ENCODE measurements at places on chromosomes 5 and 9.

- H3K4me1 ChIP-seq: no peaks in the 10 kb centered on the region
- no peaks in the 10 kb centered on the region for H3K36me3 ChIP-seq
- DNase-seq: no peak
- H3K4me3 ChIP-seq: no peak overlapping the region
- H3K27me3 ChIP-seq: no peaks in the 10 kb centered on the region
- H3K27ac ChIP-seq: no peak overlapping the region
Observed at GRCh38 chr9:91577633-91578061, 154.0 kb upstream of the NFIL3 start.

GRCh38 chr5:95773335-95774059, 42.4 kb downstream of the RHOBTB3 start:
- no peaks in the 10 kb centered on the region for H3K27me3 ChIP-seq
- H3K27ac ChIP-seq: no peak overlapping the region
- no peak overlapping the region for H3K4me3 ChIP-seq
- no peak for DNase-seq
- peaks cover 5% of the 10 kb centered on the region for H3K36me3 ChIP-seq
- H3K4me1 ChIP-seq: no peaks in the 10 kb centered on the region

DNA sequence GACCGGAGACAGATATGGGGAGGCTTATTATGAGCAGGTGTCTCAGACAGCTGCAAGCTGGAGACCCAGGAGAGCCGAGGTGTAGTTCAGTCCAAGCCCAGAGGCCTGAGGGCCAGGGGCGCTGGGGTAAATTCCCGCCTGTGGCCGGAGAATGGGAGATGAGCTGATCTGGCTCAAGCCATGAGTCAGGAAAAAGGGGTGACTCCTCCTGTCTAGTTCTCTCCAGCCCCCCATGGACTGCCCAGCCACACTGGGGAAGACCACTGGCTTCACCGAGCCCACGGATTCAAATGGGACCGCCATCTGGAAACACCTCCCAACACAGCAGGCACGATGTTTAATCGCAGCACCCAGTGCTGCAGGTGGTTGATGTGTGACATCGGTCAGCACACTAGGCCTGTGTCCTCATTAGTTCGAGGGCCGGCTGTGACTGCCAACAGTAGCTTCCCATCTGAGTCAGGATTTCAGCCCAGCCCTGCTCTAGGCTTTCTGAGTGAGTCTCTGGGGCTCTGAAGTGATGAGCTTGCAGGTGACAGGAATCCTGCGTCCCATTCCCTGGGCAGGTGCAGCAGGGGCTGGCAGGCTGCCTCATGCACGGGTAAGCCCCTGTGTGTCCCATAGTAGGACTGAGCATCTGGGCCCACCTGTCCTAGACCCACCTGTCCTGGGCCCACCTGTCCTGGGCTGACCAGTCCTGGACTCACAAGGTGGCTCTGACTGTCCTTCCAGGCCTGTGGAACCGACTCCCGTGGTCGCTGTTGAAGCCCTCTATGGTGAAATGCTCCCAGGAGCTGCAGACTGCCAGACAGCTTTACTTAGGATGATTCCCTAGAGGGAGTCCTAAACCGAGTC, 49.7 kb downstream of the AHRR start:
- H3K27me3 ChIP-seq: no peaks in the 10 kb centered on the region
- H3K4me3 ChIP-seq: no peak overlapping the region
- H3K4me1 ChIP-seq: peaks cover 43% of the 10 kb centered on the region

DNA sequence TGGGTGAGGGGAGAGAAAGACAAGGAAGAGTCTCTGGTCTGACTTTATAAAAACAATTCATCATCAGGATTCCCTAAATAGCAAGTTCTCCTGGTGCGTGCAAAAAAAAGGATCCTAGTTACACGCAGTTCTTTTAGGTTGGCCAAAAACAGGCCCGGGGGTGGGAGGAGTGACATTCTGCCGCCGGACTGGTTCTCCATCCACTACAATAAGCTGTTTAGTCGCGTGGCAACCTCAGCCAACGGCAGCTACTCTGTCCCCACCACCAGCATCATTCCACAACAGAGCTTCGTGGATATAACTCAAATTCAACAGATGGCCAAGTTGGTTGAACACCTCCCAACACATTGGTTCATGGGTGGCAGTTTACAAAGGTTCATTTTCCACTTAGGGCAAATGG, 2.9 kb upstream of the FAM163B start:
- H3K4me1 ChIP-seq: no peaks in the 10 kb centered on the region
- no peak overlapping the region for H3K4me3 ChIP-seq
- no peak for DNase-seq

DNA sequence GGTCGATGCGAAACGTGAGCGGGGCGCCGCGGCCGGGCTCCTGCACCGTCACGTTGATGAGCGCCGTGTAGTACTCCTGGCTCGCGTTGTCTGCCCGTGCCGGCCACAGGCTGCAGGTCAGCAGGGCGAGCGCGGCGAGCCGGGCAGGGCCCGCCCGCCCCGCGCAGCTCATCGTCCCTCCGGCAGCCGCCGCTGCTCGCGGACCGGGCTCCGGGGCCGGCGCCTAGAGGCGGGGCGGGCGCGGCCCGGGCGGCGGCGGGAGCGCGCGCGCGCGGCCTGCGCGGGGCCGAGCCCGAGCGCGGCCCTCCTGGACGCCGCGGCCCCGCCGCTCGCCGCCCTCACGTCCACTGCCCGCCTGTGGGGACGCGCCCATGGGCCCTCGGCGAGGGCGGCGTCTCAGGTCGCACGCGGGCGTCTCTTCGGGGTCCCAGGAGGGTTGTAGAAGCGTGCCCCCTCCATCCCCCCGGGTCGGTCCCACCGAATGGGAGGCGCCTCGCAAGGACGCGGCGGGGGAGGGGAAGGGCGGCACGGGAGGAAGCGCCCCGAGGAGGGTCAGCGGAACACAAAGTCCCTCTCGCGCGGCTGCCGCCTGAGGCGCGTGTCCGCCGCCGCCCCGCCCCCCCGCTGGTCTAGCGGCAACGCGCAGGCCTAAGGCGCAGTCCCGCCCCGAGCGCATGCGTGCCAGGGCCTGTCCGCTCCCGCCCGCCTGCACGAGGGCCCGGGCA, at the start of gene RNF130:
Gene RNF130 (minus strand): TSS at position 229 of the 725 bp plus-strand sequence. CDS start 57 bp downstream, at position 172.
- no peaks in the 10 kb centered on the region for H3K36me3 ChIP-seq
- H3K27ac ChIP-seq: peak within 1 kb of the TSS; percentile 93
- H3K27me3 ChIP-seq: no peaks in the 10 kb centered on the region
- H3K4me1 ChIP-seq: peaks cover 14% of the 10 kb centered on the region
- DNase-seq: peak; percentile 97

GRCh38 chr9:18496256-18497000, 22.5 kb downstream of the ADAMTSL1 start:
- H3K4me1 ChIP-seq: no peaks in the 10 kb centered on the region
- no peak overlapping the region for H3K4me3 ChIP-seq
- H3K36me3 ChIP-seq: no peaks in the 10 kb centered on the region
- no peak overlapping the region for H3K27ac ChIP-seq

GRCh38 chr5:83357621-83358231, 113.8 kb upstream of the VCAN start:
- H3K27ac ChIP-seq: no peak overlapping the region
- DNase-seq: no peak
- H3K4me1 ChIP-seq: no peaks in the 10 kb centered on the region
- no peak overlapping the region for H3K4me3 ChIP-seq
- H3K27me3 ChIP-seq: no peaks in the 10 kb centered on the region
- H3K36me3 ChIP-seq: no peaks in the 10 kb centered on the region

DNA sequence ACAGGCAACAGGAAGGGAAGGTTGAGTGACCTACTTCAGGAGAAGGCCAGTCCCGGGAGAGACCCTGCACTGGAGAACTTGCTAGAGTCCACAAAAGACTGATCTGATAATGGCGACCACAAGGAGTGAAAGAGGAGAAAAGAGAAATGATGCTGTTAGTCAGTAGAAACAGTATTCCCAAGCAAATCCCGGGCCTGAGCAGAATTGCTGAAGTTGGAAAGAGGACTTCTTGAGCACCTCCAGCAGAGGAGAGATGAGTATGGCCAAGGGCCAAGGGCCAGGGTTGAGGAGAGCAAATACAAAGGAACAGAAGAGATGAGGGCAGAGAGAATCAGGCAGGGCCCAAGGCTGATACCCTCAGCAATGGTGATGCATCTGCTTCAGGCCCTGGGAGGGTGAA, 392.2 kb downstream of the EBF1 start:
- H3K36me3 ChIP-seq: peaks cover 5% of the 10 kb centered on the region
- H3K27ac ChIP-seq: no peak overlapping the region

- H3K4me1 ChIP-seq: no peaks in the 10 kb centered on the region
- no peaks in the 10 kb centered on the region for H3K36me3 ChIP-seq
- H3K27me3 ChIP-seq: no peaks in the 10 kb centered on the region
- H3K27ac ChIP-seq: no peak overlapping the region
Observed at GRCh38 chr9:36831381-36832161, 202.5 kb downstream of the PAX5 start.

- H3K4me3 ChIP-seq: peak overlapping the region; percentile 65
- peak overlapping the region; percentile 79 for H3K27ac ChIP-seq
- peaks cover 32% of the 10 kb centered on the region for H3K36me3 ChIP-seq
Observed at GRCh38 chr9:121299467-121300282, 31.7 kb downstream of the GSN start.

DNA sequence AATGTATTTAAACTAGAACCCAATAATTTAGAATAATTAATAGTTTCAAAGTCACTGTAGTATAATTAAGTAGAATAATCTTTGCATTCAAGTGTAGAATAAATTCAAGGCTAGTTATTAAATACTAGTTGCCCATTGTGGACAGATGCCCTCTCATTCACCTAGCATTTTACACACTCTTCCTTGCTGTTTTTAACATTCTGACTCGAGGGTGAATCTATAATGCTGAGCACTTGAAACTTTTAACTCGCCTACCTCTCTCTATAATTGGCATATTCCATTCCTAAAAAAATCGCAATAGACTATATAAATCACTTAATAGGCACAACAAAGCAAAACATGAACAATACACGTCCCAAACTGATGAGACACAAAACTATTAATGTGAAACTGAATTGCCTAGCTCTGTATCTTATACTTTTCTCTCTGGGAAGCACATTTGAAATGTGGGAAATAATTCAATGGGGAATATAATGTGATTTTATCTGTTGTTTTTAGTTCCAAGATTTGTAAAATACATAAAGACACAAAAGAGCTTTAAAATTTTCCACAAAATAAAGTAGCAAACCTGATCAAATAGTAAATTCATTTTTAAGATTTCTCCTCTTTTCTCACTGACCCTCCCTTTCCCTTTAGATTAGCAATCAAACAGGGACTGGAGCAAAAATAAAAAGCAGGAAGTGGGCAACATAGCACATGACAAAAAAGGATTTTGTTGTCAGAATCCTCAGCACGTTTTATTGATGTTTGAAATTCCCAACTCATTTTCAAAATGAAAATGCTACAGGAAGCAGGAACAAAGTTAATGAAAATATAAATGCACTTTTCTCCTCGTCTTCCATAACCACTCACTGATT, 295.6 kb downstream of the PDE4D start:
- H3K4me1 ChIP-seq: no peaks in the 10 kb centered on the region
- H3K4me3 ChIP-seq: peak overlapping the region; percentile 25
- H3K36me3 ChIP-seq: no peaks in the 10 kb centered on the region
- no peaks in the 10 kb centered on the region for H3K27me3 ChIP-seq
- DNase-seq: no peak

DNA sequence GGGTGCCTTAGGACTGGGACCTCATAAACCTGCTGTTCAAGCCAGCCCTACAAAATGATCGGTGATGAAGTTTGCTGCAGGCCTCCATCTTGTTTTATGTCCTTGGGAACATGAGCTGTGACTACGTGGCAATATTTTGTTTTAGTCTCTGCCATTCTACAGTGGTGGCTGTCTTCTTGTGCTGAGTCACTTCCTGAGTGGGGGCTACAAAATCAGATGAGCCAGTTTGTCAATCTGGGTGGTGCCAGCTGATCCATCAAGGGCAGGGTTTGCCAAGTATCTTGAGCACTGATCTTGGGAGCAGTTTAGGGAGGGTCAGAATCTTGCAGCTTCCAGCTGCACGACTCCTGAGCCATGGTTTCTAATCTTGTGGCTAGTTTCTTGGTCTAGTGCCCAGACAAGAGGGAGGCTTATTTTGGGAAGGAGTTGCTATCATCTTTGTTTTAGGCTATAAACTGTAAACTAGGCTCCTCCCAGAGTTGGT, 94.7 kb downstream of the YTHDC2 start:
- DNase-seq: no peak
- H3K4me1 ChIP-seq: no peaks in the 10 kb centered on the region
- H3K36me3 ChIP-seq: no peaks in the 10 kb centered on the region
- H3K27me3 ChIP-seq: peaks cover 34% of the 10 kb centered on the region
- no peak overlapping the region for H3K4me3 ChIP-seq
